ENCODE measurements at places on chromosomes 3 and 15. TPM values are rescaled to one million over a fixed set of nuclear protein-coding genes. Genes with fewer than 3 reads are reported as not detected.

DNA sequence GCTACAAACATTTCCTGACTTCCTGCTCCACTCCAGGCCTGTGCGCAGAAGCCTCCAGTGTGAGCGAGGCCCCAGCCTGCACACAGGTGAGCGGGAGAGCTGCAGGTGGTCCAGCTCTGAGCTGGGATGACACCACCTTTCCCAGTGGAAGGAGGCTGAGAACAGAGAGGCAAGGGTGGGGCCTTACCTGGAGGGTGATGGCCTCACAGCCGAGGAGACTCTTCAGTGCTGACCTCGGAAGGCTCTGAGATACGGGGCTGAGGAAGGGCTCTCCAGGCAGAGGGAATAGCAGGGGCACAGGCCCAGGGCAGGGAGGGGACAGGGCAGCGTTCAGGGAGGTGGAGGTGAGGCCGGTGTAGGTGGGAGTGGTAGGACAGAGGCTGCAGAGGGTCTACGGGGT, 70.8 kb downstream of the EFCAB12 start:
- peak; percentile 10 for ATAC-seq

GRCh38 chr15:61499376-61499775, 270.3 kb upstream of the RORA start:
- no peak for ATAC-seq

GRCh38 chr3:56339671-56340070, 128.6 kb downstream of the ERC2 start:
- ATAC-seq, result no peak

DNA sequence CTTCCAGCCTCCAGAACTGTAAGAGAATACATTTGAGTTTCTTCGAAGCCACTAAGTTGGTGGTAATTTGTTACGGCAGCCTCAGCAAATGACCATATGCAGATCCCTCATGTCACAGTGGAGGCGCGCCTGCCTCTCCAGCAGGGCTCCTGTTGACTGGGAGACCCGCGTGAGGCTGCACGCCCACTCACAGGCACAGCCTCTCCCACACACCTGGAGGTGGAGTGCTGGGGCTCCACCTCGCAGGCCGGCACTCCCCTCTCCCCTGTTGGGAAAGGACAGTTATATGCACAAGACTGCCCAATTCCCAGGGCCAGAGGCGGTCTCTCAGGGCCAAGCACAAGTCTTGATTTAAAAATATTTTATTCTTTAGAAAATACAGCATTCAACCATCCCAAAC, 2.8 kb upstream of the TLR9 start:
- no peak for ATAC-seq

GRCh38 chr15:89377842-89378295, 43.2 kb upstream of the POLG start:
- ATAC-seq, result peak; percentile 19

- ATAC-seq, result no peak
Measured at GRCh38 chr3:69720824-69721223, 18.4 kb upstream of the MITF start.

- ATAC-seq, result peak; percentile 32
Measured at GRCh38 chr3:126101521-126101982, 17.6 kb upstream of the SLC41A3 start.

- ATAC-seq, result no peak
Measured at GRCh38 chr15:43239732-43240491, 19.1 kb upstream of the EPB42 start.

DNA sequence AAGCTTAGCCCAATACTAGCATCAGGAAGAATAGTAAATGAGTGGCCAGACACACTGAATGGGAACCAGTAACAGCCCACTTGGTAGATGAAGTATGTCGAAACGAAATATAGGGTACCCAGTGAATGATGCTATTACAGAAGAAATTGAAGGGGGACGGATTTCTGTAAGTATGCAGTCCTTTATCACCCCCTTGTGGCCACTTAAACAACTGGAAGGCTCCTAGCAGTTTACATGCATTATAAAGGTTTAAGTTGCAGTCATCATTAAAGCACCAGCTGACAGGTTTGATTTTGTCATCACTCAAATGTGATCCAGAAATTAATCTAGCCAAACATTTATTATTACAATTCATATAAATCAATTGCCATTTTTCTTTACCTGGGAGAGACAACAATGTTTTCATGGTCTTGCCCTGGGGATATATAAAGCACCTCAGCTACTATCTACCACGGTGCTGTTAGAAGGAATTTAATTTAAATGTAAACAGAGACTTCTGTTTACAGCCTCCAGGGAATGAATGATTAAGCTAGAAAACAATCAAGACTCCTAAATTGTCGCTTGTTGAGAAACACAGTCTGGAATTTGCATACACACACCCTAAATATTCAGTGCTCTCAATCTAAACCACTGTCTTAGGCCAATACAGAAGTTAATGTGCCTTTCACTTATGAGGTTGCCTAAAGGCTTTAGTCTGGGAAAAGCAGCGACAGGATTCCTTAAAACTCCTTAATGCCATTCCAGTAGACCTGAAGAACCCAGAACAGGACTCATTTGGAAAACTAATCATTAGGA, 7.8 kb downstream of the EIF1B start:
- ATAC-seq, result peak; percentile 38

- ATAC-seq, result no peak
Measured at GRCh38 chr3:104856741-104857140, 510.0 kb upstream of the ALCAM start.

GRCh38 chr15:45548753-45549520, 26.4 kb upstream of the SLC30A4 start:
- ATAC-seq, result no peak

DNA sequence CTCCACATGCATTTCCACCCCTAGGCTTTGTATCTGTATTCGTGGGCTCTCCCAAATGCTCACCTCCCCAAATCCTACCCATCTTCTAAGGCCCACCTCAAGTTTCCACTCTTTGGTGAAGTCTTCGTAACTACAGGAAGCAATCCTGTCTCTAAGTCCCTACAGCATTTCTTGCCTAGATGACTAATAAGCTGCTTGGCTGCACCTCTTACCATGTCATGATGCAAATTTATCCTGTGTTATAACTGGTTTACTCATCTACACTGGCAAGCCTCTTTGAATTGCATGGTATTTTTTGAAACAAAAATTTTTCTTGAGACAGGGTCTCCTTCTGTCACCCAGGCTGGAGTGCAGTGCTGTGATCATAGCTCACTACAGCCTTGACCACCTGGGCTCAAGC, 73.3 kb downstream of the SETMAR start:
- ATAC-seq, result peak; percentile 68

Gene CACNA2D2
- total RNA-seq, result 0.08 TPM

Gene TAGLN3
- not detected for total RNA-seq

Gene GOLGA8H
- total RNA-seq, result not detected

Gene SLC35A5
- 15.9 TPM for total RNA-seq

Gene CNTN6
- total RNA-seq, result not detected

Gene UROC1
- not detected for total RNA-seq
